ENCODE measurements at places on chromosomes 7 and 10.

DNA sequence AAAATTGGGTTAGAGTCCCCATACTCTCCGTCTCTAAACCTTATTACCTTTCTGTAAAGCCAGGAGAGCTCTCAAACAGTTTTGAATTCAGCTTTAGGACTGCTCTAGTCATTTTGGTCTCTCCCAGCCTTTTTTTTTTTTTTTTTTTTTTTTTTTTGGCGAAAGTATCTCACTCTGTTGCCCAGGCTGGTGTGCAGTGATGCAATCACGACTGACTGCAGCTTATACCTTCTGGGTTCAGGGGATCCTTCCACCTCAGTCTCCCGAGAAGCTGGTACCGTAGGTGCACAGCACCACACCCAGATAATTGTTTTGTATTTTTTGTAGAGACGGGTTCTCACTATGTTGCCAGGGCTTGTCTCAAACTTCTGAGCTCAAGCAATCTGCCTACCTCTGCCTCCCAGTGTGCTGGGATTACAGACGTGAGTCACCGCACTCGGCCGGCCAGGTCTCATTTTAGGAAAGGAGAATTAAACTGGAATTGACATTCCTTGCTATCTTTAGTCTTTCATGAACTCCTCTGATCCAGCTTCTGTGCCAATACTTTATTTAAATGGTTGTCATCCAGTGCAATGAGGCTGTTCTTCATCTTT is 31.4 kb upstream of the RSU1 start:
- DNase-seq, result no peak

GRCh38 chr7:79272938-79273337 is 180.5 kb downstream of the MAGI2 start:
- DNase-seq, result no peak

- no peak for DNase-seq
Measured at GRCh38 chr7:37251222-37251621, 197.4 kb downstream of the ELMO1 start.

DNA sequence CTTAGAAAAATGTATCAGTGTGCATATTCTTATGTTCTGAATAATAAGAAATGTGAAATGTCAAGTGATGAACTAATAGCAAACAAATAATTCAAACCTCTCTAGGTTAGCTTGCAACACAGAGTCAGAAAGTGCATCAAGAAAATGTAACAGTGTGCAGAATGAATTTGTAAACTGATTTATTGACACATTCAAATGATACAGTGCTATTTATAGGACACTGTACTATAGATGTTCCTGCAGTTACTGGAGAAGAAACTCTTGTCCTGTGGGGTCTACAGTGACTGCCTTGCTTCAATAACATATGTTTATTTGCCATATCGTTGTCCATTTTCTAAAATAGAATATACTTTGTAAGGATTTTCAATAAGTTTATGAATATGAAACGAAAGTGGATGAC is 639.0 kb downstream of the CNTNAP2 start:
- no peak for DNase-seq

GRCh38 chr10:119742947-119743648 is 17.2 kb downstream of the INPP5F start:
- peak; percentile 53 for DNase-seq

- peak; percentile 29 for DNase-seq
Measured at GRCh38 chr10:48418189-48418788, 111.8 kb downstream of the MAPK8 start.

DNA sequence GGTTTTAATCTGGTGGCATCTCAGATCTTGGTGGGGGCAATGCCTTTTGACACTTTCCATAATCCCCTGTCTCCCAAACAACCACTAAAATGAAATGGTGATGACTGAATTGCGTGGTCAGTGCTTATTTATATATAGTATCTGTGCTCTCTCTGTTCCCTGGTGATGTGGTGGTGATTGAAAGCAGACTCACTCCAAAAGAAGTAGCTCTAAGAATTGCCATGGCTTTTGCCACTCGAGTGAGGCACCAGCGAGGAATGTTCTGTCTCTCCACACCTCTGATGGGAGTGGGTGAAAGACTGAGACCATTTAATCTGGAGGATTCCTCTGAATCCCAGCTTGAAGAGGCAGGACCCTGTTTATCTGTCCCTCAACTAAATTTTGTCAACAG is 2.8 kb downstream of the DUSP5 start:
- DNase-seq, result no peak

GRCh38 chr7:149878523-149878921 is 4.8 kb downstream of the ATP6V0E2 start:
- DNase-seq, result no peak

GRCh38 chr7:80127412-80128160 is 7.0 kb upstream of the GNAI1 start:
- no peak for DNase-seq

- DNase-seq, result no peak
Measured at GRCh38 chr10:33734393-33735155, 400.1 kb upstream of the NRP1 start.

DNA sequence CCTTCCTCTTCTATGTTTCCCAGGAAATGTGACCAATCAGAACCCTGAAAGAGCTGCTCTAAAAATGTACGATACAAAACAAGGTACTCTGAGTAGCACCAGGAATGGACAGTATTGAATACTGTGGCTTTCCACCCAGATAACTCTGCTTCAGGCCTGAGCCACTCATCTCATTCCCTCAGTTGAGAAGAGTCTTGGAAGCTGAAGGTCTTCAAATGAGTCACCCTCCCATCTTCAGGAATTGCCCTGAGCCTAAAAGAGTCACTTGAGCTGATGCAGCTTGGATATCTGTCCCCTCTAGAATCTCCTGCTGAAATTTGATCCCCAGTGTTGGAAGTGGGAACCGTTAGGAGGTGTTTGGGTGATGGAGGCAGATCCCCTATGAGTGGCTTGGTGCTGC is 210.4 kb downstream of the DGKI start:
- no peak for DNase-seq

GRCh38 chr7:135714534-135715009 is 13.4 kb downstream of the SLC13A4 start:
- no peak for DNase-seq

DNA sequence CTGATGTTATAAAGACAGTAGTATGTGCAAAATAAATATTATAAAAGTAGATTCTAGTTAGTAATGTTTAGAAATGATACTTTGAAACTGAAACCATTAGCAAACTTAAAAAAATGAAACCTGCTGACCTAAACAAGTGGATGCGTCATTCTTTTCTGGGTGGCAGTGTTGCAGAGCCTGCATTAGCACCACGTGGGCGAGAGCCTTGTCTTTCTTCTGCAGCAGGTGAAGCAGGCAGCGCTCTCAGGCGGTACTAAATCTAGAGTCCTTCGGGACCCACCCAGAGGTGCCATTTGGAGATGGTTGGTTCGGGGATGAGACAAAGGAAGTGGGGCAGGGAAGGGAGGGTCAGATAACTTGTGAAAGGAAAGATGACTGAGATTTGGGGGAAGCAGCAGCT is 759.1 kb upstream of the IGFBP3 start:
- DNase-seq, result no peak

- DNase-seq, result peak; percentile 78
Measured at GRCh38 chr10:130127364-130128061, 8.7 kb upstream of the GLRX3 start.

DNA sequence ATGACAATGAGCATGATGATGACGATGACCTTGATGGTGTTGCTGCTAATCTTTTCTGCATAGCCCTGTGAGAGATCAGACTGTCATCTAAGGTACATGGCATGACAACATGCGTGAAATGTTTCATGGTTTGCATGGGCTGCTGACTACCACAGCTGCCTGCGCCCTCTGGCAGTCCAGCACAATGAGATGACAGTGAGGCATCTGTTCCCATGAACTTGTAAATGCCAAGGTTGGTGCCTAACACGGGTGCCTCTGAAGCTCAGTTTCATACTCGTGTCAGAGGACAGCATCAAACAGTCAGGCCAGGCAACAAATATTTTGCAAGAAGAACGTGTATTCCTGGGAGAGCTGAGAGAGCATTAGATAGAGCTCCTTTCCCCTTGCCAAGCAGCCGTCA is 122.0 kb upstream of the PRKCQ start:
- no peak for DNase-seq

DNA sequence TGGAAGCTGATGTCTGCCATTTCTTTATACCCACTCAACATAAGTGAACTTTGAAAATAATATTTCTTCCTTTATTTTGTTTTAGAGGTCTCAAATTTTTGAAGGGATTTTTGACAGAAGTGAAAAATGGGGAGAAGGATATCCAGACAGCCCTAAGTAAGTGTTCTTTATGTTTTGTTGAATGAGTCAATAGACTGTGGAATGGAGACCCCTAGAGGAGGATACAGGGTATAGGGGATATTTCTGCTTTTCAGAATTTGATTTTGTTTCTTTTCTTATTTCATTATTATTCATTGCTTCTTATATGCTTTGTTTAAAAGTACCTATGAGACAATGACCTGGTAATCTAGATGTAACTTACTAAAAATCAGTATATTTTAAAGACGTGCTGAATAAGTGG is 34.4 kb downstream of the PLEKHA8 start:
- peak; percentile 41 for DNase-seq

- DNase-seq, result no peak
Measured at GRCh38 chr7:21934808-21935207, 10.9 kb downstream of the CDCA7L start.

- DNase-seq, result no peak
Measured at GRCh38 chr7:4820967-4821471, 40.8 kb downstream of the PAPOLB start.

DNA sequence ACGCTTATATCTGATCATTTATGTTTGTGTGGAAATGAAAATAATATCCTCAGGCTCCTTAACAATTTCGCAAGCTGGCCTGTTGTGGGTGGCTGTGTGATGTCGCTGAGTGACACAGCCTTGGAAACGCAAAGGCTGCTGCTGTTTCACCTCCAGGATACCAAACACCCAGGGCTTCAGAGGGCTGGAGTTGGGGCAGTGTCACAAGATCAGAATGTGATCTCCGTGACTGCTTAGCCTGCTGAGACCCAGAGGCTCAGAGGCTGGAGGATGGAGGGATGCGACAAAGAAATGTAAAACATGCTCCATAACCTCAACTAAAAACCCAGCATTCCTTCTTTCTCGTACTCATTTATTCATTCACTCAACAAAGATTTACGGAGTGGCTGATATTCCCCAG is 37.2 kb upstream of the BMPER start:
- no peak for DNase-seq

GRCh38 chr7:16836481-16836880 is 31.7 kb upstream of the AGR2 start:
- DNase-seq, result no peak
